ENCODE measurements at places on chromosomes 16 and 17.

GRCh38 chr16:21267298-21267697 is 10.8 kb downstream of the CRYM start:
- DNase-seq: no peak

- DNase-seq: no peak
Observed at GRCh38 chr17:31486351-31487062, 95.0 kb downstream of the RAB11FIP4 start.

DNA sequence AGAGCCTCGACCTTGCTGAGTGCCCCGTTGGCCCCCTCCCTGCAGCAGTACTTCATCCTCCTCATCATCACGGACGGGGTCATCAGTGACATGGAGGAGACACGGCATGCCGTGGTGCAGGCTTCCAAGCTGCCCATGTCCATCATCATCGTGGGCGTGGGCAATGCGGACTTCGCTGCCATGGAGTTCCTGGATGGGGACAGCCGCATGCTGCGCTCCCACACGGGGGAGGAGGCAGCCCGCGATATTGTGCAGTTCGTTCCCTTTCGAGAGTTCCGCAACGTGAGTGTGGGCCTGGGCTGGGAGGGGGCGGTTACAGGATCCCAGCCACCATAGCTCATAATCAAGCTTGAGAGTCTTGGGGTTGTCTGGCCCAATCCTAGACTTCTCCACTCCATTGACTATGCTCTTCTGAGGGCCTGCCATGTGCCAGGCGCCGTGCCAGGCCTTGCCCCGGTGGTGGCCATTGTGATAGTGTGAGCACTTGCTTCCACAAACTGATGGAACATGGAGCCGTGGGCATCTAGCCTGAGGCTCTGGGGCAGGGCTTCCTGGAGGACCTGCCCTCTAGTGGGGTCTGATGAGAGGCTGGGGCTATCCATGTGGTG is 39.7 kb downstream of the PSME3IP1 start:
- no peak for DNase-seq

- no peak for DNase-seq
Observed at GRCh38 chr16:83969771-83970429, 1.9 kb downstream of the NECAB2 start.

GRCh38 chr17:42188749-42189650 is 3.7 kb upstream of the HCRT start:
- DNase-seq: no peak

GRCh38 chr16:4984174-4984990 is 26.3 kb downstream of the SEC14L5 start:
- DNase-seq: no peak

GRCh38 chr16:88384222-88385111 is 1.7 kb downstream of the ZNF469 start:
- DNase-seq: no peak

DNA sequence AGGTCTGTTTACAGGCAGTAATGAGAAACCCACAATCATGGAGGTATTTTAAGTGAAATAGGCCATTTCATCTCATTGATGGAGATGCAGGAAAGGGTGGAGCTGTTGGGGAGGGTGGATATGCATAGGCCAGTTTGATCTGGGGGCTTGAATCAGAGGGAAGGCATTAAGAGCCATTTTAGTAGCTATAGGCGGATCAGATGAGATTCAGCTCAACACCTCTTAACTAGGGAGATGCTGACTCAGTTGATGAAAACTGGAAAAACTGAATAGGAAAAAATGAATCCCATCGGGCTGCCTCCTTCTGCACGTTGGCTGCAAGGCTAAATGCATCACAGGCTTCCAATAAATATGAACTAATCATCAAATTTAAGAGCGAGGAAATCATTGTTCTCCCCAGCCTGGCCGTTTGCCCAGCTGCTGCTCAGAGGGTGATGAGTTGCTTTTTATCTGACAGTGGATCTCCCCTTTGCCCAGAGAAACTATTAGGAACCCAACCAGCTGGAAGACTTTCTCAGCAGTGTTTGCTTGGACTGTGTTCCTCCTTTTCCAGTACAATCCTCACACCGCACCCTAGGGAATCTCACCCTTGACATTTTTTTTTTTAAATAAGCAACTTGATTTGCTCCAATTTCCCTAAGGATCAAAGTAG is 149.6 kb downstream of the SOX9 start:
- DNase-seq: no peak

DNA sequence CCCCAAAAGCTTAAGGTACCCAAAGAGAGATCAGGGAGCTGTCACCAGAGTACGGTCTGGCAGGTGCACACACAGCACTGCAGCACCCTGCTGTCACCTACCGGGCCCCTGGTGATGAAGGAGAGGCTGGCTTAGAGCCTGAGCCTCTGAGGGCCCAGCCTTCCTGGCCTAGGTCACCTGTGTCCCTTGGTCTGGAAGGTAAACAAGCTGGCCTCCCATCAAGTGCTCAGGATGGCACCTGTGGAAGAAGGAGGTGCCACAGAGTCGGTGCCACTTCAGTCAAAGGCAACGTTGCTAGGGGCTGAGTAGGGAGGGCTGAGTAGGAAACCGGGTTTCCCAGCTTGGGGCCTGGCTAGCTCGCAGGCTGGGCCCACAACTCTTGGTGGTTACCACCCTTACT is 70.7 kb downstream of the COG7 start:
- DNase-seq: no peak
